ENCODE measurements at places on chromosomes 7 and 10.

DNA sequence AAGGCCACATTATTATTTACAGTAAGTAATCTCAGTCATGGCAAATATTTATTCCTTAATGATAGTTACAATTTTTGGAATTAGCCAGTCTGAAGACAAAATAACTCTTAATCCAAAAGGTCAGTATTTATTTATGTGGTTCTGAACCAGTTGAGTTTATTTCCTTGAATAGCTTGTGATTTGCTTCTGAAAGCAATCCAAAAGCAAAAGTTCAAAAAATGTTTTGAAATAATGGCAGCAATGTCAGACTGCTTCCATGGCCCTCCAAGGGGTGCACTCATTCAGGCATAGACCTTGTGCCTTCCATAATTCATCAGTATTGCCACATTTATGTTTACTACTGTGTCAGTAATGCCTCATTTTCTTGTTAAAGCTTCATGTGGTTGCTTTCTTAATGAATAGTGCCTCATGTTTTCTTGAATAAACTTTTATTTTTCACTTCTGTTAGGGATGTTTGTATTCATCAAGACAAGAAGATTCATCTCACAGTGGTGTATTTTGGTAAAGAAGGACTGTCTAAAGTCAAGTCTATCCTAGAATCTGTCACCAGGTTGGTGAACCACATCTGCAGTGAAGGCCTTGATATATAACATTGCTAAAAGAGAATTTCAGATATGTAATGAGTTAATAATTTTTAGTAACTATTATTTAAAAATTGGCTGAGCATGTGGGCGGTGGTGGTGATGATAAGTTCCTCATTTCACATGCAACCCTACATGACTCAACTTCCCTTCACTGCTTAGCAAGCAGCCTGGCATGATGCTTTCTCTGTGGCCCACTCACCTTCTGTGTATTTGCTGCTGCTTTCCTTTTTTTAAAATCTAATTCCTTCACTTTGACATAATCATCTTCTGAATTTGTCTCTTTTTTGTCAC is 22.0 kb downstream of the CSGALNACT2 start:
- DNase-seq = no peak

- DNase-seq = no peak
These were observed 15.3 kb downstream of the NUDT5 start for GRCh38 chr10:12180221-12180974.

DNA sequence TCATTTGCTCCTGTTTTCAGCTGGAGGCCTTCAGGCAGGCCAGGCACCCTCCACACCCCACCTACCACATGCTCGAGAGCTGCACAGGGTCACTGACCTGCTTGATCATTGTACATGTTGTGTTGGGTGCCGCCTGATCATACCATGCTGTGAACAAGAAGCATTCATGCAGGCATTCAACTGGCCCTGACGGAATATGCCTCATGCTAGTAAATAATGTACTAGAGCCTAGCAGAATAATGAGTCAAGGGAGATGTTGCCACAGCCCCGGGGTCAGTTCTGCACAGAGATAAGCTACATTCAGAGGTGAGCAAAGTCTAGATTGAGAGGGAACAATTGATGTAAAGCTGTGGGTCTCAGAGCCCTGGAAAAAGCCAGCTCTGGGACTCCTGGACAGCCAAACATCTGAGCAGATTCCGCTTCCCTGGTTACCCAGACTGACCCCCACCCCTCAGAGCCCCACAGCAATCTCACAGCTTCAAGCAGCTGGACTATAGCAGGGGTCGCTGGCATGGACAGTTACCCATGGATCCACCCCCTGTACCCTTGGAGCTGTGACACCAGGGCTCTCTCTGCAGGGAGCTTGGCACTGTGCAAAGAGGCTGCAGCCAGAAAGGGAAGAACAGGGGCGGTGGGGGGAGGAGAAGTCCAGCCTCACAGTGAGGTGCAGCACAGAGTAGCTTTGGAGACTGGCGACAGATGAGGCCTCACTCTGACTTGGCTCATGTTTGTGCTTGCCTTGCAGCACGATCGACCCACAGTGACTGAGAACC is 86.6 kb downstream of the FRMPD2 start:
- no peak for DNase-seq

- DNase-seq = no peak
These were observed 1.8 kb upstream of the TMEM184A start for GRCh38 chr7:1557771-1558170.

GRCh38 chr10:42864575-42864974 is 82.0 kb downstream of the BMS1 start:
- DNase-seq = no peak

- DNase-seq = no peak
These were observed 881 bp upstream of the PCGF5 start for GRCh38 chr10:91219371-91220193.

- no peak for DNase-seq
These were observed 85.8 kb downstream of the GSAP start for GRCh38 chr7:77330169-77330882.

GRCh38 chr10:44788147-44789129 is 122.7 kb upstream of the TMEM72 start:
- no peak for DNase-seq

- no peak for DNase-seq
These were observed 41.7 kb downstream of the SP8 start for GRCh38 chr7:20744954-20745446.

DNA sequence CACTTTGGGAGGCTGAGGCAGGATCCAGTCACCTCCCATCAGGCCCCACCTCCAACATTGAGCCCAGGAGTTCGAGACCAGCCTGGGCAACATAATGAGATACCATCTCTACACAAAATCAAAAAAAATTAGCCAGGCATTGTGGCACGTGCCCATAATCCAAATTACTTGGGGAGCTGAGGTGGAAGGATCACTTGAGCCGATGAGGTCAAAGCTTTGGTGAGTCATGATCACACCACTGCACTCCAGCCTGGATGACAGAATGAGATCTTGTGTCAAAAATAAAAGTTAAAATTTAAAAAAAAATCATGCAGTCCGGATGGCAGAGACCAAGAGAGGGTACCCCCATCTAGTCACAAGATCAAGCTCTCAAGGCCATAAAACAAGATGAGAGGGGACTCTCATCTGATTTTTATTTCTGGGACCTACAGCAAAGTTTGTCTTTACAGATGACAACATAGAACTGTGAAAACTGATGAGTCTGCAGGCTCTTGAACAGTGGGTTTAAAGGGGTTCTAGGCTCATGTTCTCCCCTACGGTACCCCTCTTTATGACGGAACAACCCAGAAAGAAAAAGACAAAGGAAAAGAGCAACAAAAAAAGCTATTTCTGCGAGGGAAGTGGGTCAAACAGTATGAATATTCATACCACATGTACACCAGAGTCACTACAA is 28.9 kb upstream of the CREB3L2 start:
- DNase-seq = no peak

Data from activated CD8-positive, alpha-beta memory T cell treated with anti-CD3 and anti-CD28 coated beads for 48 hours (primary cell).